ENCODE measurements at places on chromosomes 6 and 20.

DNA sequence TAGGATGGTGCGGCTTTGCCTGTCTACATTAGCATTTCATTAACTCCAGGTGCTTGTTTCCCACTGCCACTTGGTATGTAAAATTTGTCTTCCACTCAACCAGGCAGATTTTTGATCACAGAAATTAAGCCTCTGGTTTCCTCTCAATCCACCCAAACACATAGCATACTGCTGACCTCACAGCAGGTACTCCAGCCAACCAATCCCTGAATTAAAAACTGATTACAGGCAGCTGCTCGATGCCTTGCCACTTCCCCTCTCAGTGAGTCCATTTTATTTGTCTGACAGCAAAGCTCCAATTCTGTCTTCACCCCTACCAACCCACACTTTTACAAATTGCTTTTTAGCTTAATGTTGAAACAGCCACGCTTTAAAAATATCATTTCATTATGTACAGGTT is 95.2 kb downstream of the PLCB1 start:
- no peak for DNase-seq

- no peak for DNase-seq
Measured at GRCh38 chr20:45266977-45267376, 12.6 kb upstream of the SLPI start.

- DNase-seq: no peak
Measured at GRCh38 chr20:25643716-25644115, 19.9 kb upstream of the NANP start.

DNA sequence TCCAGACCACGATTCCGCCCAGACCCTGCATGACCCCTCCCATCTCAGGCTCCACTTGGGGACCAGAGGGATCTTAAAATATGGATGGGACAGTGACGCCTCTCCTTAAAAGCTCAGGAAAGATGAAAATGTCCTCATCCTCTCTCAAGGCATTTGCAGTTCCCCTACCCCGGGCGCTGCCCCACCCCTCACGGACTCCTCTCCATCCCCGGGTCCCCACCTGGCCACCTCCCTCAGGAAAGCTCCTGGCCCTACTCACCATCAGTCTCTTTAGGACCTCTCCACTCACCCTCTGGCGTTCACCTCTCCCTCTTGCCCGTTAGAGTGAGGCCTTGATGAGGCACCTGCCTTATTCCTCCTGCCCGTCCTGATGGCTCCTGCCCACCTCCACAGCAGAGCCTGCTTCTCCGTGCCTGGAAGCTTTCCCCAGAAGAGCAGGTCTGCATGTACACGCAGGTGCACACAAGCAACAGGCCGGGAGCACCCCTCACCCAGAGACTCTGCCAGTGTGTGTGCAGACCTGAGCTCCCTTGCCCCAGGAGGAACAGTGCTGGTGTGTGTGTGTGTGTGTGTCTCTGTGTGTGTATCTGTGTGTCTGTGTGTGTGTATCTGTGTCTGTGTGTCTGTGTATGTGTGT is 105.6 kb upstream of the NXT1 start:
- no peak for DNase-seq

DNA sequence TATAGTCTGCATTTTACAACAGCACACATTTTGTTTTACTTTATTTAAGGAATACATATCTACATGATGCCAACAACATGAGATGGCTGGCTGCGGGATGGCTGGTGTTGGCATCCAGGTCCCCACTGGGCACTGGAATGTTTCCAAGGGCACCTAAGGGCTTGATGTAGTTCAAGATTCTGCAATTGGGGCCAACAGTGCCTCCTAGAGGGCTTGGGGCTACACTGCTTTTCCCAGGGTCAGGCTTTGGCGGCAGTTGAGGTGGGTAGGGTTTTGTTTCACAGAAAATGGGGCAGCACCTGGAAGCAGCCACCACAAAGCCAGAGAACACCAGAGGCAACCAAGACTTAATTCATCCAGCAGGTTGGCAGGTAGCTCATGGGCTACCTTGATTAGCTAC is 202.2 kb upstream of the PRND start:
- no peak for DNase-seq

DNA sequence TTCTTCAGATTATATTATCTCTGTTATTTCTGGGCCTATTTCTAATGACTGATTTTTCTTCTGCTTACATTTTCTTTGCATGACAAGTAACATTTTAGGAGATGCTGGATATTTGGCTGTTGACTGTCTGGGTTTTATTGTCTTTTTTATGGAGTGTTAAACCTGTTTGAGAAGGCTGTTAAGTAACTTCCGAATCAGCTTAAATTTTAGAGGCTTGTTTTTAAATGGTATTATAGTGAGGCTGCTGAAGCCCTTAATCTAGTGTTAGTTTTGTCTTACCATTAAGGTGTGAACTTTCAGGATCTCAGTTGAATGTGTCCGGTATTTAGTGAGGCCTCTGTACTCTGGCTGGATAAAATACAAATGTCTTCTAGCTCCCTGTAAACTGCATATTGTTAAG is 109.8 kb downstream of the EYA4 start:
- no peak for DNase-seq

GRCh38 chr6:32089082-32089828 is 19.9 kb downstream of the TNXB start:
- no peak for DNase-seq

Data from stimulated activated CD4-positive, alpha-beta T cell treated with anti-CD3 and anti-CD28 coated beads, Interleukin-15, amount 100 ng/mL, for 1 hour (primary cell).